CD4-positive, CD25-positive, alpha-beta regulatory T cell (primary cell): ENCODE measurements at places on chromosomes 16 and 17. TPM values are rescaled to one million over a fixed set of nuclear protein-coding genes. Genes with fewer than 3 reads are reported as not detected.

MT1M gene
- not detected for polyA plus RNA-seq

ZSCAN32 gene
- 10.7 TPM for polyA plus RNA-seq

HCRT gene
- not detected for polyA plus RNA-seq

GRCh38 chr16:23668873-23669272 is 9.8 kb upstream of the PLK1 start:
- H3K27ac ChIP-seq, result no peak overlapping the region
- peaks cover 68% of the 10 kb centered on the region for H3K36me3 ChIP-seq
- H3K4me1 ChIP-seq, result no peaks in the 10 kb centered on the region
- no peak overlapping the region for H3K4me3 ChIP-seq
- DNase-seq, result no peak
- H3K27me3 ChIP-seq, result no peaks in the 10 kb centered on the region

DNA sequence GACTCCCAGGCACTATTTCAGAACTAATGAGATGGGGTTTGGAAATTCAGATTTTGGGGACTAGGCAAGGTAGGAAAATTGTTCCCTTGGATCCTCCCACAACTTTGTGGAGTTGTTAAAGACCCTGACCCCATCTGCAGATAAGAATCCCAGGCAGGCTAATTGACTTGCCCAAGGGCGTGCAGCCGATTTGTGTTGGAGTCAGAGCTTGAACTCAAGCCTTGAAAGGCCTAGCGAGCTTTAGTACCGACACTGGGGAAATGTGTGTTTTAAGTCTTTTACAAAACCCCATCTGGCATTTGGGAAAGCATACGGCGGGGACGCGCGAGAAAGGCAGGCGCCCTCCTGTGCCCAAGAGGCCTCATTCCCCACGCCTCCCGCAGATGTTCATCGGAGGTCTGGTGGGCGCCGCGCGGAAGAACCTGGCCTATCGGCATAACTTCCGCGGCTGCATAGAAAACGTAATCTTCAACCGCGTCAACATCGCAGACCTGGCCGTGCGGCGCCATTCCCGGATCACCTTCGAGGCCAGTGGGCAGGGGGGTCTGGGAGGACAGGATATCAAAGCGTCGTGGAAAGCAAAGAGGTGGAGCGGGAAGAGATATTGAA is 4.3 kb downstream of the CNTNAP1 start:
- no peak for DNase-seq
- H3K36me3 ChIP-seq, result peaks cover 3% of the 10 kb centered on the region
- H3K27ac ChIP-seq, result no peak overlapping the region
- H3K27me3 ChIP-seq, result no peaks in the 10 kb centered on the region
- peaks cover 21% of the 10 kb centered on the region for H3K4me1 ChIP-seq

GRCh38 chr16:24939738-24940137 is 75.4 kb downstream of the ARHGAP17 start:
- no peaks in the 10 kb centered on the region for H3K27me3 ChIP-seq
- no peaks in the 10 kb centered on the region for H3K4me1 ChIP-seq
- no peak overlapping the region for H3K4me3 ChIP-seq
- peaks cover 70% of the 10 kb centered on the region for H3K36me3 ChIP-seq
- DNase-seq, result no peak

- no peaks in the 10 kb centered on the region for H3K4me1 ChIP-seq
- H3K36me3 ChIP-seq, result peaks cover 59% of the 10 kb centered on the region
Observed at GRCh38 chr17:2174014-2174413, 119.1 kb downstream of the HIC1 start.

DNA sequence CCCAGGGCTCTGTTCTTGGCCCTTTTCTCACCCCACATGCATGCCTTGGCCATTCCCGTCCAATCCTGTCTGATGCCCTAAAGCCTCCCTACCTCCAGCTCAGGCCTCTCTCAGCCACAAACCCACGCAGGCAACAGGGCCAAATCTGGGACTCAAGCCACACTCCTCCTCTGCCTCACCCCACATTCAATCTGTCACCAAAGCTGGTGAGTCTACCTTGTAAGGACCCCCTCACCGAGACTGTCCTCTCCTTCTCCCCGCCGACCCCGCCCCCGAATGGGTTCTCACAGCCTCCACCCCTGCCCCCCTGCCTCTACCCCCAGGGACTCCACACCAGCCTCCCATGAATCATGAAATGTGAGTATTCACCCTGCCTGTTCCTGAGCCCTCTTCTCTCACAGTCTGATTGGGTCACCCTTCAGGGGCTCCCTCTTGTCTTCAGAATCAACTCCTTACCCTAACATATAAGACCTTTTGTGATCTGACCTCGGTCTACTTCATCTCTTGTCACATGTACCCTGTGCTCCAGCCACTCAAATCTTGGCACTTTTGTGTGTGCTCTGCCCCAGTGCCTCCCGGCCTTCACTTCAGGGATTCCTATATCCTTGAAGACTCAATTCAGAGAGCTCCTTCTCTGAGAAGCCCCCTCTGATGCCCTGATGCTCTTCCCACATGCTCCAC is 10.7 kb downstream of the EPOP start:
- H3K4me1 ChIP-seq, result no peaks in the 10 kb centered on the region
- peaks cover 2% of the 10 kb centered on the region for H3K27me3 ChIP-seq
- no peaks in the 10 kb centered on the region for H3K36me3 ChIP-seq
- H3K4me3 ChIP-seq, result no peak overlapping the region
- no peak for DNase-seq
